Fibroblast of the aortic adventitia (primary cell): ENCODE measurements at places on chromosomes 3 and 15.
A peak's percentile ranks its signal among the peaks of the same experiment; 100 is the strongest.

GRCh38 chr3:190101320-190102011 lies 19.2 kb downstream of the P3H2 start:
- DNase-seq = peak; percentile 53

- peak; percentile 69 for DNase-seq
Observed at GRCh38 chr15:35038626-35039451, 46.3 kb downstream of the NANOGP8 start.

DNA sequence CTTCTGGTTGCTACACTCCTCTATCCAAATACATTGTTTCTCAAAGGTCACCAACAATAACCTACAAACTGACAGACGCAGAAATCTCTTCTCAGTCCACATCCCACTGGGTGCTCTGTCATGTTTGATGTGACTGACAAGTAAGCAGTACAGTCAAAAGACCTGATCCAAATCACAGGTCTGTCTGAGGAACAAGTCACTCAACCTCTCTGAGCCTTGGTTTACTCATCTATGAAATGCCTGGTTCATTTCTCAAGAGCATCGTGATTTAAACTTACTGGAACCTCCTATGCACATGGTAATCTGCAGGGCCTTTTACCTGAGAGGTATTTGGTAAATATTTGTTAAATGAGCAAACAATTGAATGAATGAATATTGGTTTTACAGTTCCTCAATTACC lies 5.5 kb downstream of the LRRC31 start:
- DNase-seq = no peak

DNA sequence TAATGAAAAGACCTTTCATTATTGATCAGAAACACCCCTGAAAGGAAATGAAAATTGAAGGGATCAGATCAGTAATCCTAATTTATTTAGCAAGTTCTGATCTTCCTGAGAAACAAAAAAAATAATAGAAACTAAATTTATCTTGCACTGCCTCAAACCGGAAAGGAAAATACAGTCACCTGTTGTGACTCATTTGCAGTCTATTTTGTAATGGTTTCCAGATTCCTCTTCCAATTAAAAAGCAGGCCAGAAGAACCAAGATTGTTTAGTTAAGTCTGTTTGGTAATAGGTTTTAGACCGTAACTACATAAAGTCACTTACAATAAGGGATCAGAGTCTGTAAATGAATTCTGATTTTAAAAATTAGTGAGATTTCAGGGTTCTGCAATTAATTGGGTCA lies 49.7 kb upstream of the ATOSA start:
- DNase-seq = peak; percentile 66
